ENCODE measurements at places on chromosomes 5 and 9.

DNA sequence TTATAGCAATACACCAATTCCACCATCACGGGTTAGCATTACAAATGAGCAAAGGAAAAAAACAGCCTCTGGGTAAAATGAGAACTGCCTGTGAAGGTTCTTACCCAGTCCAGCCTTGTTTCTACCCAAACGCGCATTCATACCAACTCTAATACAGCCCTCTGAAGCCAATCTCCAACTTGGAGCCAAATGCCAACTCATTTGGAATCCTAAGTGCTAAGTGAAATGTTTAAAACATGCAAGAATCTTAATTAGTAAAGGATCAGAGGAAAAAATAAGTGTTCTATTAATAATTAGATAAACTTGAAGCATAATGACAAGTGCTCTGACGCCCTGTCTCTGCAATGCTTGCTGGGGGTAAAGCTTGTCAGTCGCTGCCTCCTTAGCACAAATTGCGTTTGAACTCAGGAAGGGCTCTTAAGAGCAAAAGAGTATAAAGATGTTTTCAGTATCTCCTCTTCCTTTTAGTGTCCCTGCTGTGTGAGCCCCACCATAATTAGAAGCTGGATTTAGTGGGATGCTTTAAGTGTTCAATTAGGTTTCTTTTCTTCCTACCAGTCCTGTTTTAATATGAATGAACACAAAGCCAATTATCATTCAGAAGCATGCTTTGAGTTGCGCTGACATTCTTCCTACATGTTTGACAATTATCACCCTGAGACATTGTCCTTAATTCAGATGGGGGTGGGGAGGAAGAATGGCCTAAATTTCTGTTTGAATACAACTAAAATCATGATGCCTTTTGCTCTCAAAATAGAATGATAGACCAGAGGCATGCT, 537.6 kb downstream of the DTWD2 start:
- DNase-seq, result no peak

DNA sequence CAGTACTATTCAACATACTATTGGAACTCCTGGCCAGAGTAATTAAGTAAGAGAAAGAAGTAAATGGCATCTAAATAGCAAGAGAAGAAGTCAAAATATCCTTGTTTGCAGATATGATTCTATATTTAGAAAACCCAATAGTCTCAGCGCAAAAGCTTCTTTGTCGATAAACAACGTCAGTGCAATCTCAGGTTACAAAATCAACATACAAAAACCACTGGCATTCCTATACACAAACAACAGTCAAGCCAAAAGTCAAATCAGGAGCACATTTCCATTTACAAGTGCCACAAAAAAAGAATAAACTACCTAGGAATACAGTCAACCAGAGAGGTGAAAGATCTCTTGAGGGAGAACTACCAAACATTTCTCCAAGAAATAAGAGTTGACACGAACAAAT, 1901.9 kb upstream of the ACO1 start:
- no peak for DNase-seq

GRCh38 chr5:52759331-52759730, 28.4 kb upstream of the ITGA1 start:
- DNase-seq, result no peak

- DNase-seq, result no peak
These were observed 194.8 kb downstream of the AUH start for GRCh38 chr9:91166796-91167366.

DNA sequence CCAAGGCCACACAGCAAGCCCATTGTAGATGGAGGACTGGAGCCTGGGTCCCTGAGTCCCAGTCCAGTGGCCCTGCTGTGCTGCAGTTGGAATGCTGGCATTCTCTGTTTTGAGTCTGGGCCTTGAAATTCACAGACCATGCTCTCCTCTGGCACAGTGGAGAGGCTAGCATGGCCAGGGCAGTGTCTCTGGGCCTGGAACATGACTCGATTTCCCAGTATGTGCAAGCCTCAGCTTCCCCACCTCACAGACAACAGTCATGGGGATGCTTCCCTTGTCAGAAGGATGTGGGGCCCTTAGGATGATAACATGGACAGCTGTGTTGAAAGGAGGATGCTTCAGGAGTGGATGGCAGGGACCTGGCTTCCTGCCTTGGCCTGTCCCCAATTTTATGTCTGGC, 91.2 kb downstream of the AMBP start:
- no peak for DNase-seq

- DNase-seq, result no peak
These were observed 8.4 kb downstream of the LMX1B start for GRCh38 chr9:126621919-126622735.

DNA sequence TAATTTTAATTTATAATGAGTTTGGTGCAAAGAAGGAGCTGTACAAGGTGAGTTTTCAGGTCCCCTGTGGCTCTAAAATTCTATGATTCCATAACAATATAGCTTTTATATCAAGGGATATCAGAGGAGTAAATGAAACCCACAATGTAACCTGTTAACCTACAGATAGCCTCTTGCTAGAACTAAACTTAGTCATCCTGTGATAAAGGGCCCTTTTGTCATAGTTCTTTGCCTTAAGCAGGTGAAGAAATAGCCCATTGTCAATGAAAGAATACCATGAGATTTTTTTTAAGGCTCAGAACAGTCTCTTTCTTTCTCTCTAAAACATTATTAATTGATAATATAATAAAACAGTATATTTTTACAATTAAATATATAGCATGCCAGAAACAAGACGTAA, 127.8 kb downstream of the NFIB start:
- DNase-seq, result no peak
